HEK293T (cell line): ENCODE measurements at places on chromosomes 1 and 21.

GRCh38 chr1:94339206-94339927 lies 78.8 kb upstream of the ABCD3 start:
- no peak for DNase-seq

DNA sequence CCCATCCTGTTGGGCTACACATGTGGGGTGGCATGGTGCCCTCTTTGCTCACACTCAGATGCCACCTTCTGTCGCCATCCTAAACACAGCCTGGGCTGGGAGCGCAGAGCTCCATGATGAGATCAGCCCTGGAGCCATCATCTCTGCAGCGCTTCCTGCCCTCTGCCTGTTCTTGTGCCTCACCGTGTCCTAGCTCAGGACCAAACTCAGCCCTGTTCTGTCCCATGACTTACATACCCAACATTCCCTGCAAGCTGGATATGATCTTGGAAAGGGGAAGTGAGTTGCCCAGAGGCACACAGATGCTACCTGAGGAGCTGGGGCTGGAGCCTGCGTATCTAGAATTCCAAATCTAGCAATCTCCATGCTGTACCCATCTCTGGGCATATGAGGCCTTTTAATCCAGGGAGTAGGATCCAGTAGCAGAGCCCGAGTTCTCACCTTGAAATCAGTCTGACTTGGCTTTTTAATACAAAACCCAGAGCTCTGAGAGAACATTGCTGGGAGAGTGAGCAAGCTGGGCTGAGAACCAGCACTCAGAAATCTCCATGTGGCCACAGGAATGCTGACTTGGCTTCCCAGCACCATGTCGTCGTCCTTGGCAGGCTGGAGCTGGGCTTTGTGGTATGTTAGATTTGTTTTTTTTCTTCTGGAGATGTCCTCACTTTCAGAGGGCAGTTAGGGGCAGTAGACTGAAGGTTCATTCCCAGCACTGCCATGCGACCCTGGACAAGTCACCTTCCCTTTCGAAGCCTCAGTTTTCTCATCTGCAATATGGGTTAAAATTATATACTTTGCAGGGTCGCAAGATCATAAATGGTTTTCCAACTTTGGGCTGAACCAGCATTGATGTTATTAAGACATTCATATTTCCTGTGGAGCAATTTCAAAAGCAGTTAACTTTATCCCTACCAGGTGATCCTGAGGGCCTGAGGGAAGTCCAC lies 2.6 kb downstream of the ALPL start:
- DNase-seq = no peak

GRCh38 chr1:168420177-168420576 lies 123.6 kb downstream of the XCL2 start:
- no peak for DNase-seq

GRCh38 chr1:87197156-87197555 lies 131.5 kb upstream of the LMO4 start:
- no peak for DNase-seq

DNA sequence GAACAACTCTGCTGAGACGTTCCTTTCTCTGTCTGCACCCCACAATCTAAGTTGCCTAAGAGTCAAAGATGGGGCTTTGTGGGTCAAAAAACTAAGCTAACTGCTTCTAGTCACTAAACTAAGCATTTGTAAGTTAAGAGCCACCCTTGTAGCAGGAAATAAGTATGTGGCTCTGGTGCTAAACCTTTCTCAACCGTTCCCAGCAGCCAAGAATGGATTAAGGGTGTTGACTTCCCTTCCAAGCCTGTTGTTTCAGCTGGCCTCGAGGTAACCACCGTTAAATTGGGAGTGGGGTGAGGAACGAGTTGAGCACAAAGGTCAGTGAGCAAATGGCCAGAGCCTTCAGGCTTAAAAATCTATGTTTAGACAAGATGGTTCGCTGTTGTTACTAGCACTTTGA lies 169.1 kb downstream of the TRIM33 start:
- no peak for DNase-seq

GRCh38 chr1:177368255-177368654 lies 197.5 kb downstream of the BRINP2 start:
- no peak for DNase-seq

DNA sequence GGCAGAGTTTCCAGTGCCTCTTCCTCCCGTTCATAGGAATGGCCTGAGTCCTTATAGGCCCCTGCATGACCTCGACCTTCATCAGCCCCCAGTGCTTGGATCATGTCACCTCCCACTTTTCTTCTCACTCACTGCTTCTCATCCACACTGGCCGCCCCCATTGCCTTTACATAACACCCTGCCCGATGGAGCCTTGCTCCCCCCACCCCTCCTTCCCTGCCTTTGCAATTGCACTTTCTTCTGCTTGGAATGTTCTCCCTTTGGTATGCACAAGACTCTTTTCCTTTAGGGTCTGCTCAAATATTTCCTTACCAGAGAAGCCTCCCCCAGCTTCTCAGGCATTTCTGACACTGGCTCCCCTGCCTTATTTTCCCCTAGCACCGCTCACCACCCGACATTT lies 125.2 kb upstream of the KCNJ6 start:
- DNase-seq = no peak

- DNase-seq = no peak
These were observed 36.2 kb upstream of the EFCAB14 start for GRCh38 chr1:46755121-46755520.

DNA sequence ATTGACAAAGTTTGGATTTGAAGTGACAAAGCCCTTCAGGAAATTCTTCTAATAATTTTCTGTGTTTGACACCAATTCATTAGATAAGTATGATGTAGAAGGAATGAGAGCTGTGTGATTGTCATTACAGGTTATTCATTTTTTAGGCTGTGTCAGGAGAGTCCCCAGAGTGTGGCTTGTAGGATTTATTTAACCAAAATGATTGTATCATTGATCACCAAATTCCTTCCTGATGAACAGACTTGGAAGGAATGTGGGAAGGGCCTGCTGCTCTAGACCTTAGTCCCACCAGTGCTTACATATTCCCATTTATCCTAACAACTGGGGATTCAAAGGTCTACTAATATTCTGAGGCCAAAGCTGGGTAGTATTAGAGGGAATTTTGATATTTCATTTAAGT lies 383.3 kb upstream of the KAZN start:
- no peak for DNase-seq

DNA sequence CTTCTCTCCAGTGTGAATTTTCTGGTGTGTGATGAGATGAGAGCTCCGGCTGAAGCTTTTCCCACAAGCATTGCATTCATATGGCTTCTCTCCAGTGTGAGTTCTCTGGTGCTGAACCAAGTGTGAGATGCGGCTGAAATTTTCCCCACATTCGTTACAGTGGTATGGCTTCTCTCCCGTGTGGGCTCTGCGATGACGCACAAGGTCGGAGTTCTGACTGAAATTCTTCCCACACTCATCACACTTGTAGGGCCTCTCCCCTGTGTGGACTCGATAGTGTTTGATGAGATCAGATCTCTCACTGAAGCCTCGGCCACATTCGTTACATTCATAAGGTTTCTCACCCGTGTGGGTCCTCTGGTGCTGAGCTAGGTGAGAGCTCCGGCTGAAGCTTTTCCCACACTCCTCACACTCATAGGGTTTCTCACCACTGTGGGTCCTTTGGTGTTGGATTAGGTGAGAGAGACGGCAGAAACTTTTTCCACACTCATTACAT lies 7.4 kb downstream of the ZNF436 start:
- DNase-seq = no peak

DNA sequence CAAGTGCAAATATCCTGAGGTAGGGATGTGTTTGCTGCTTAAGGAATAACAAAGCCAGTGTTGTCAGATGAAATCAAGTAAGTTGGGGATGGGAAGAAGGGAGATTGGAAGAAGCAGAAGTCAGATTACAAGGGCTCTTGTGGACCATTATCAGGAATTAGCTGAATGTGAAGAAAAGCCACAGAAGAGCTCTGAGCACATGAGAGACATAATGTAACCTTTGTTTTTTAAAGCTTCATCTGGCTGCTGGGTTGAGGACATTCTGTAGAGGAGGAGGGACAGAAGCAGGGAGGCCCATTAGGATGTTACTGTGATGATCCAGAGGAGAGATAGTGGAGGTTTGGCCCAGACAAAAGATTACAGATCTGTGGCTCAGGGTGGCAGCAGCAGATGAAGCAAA lies 111.7 kb downstream of the DUSP10 start:
- DNase-seq = no peak

GRCh38 chr1:8396786-8397406 lies 79.0 kb downstream of the SLC45A1 start:
- no peak for DNase-seq

- DNase-seq = no peak
These were observed 370.2 kb upstream of the LYPLAL1 start for GRCh38 chr1:218803351-218803997.

DNA sequence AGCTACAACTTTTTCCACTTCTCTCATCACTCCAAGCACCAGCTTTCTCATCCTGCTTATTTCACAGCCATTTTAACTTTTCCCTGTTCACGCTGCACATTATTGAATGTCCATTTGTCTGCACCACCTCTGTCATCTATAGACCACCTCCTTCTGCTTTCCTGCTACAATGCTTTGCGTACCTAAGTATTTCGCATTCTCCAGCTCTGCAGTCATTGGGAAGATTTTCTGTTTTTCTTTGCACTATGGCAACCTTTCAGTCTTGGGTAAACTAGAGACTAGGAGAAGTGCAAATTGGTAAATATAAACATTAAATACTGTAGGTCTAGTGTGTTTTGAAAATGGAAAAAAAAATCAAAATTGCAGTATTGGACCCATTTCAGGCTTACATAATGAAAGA lies 835 bp downstream of the CCDC30 start:
- DNase-seq = no peak

DNA sequence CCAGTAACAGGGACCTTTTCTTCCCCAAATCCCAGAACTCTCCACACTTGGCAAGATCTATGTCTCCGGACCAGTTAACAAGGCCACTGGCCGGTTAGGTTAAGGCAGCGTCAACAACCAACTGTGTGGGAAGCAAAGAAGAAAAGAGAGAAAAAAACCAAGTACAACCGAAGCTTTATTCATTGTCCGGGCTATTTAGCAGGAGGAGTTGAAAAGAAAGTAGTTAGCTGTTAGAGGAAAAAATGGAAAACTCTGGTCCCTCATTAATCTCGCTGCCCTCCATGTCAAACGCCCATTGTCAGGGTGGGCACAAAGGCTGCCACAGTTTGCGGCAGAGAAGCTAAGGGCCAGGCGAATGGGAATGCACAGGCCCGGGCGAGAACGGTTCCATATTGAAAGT lies 49.3 kb upstream of the GRIK3 start:
- DNase-seq = no peak

DNA sequence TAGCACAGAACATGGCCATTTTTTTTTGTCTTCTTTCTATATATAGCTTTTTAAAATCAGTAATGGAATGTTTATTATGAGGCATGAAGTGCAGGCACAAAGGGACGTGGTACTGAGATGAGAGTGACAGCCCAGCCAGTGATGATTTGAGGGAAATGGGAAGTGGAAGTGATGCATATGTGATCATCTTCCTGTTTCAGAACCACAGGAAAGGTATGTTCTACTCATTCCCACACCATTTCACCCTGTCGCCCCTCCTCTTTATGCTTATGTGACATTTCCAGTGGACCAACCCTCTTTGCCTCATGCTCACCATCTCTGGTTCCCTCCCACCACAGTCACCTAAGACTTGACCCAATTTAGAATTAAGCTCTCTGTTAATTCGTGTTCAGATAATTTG lies 24.3 kb downstream of the PTGS2 start:
- no peak for DNase-seq

DNA sequence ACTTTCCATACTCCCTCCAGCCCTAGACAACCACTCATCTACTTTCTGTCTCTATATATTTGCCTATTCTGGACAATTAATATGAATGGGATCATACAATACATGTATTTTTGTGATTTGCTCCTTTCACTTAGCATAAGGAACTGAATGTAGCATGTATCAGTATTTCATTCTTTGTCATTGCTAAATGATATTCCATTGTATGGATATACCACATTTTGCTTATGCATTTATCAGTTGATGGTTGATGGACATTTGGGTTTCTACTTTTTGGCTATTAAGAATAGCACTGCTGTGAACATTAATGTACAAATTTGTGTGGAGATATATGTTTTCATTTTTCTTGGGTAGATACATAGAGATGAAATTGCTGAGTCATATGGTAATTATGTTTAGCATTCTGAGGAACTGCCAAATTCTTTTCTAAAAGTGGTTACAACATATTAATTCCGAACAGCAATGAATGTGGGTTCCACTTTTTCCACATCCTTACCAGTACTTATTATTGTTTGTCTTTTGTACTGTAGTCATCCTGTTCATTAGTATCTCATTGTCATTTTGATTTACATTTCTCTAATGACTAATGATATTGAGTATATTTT lies 121.0 kb downstream of the LRRC40 start:
- DNase-seq = no peak

DNA sequence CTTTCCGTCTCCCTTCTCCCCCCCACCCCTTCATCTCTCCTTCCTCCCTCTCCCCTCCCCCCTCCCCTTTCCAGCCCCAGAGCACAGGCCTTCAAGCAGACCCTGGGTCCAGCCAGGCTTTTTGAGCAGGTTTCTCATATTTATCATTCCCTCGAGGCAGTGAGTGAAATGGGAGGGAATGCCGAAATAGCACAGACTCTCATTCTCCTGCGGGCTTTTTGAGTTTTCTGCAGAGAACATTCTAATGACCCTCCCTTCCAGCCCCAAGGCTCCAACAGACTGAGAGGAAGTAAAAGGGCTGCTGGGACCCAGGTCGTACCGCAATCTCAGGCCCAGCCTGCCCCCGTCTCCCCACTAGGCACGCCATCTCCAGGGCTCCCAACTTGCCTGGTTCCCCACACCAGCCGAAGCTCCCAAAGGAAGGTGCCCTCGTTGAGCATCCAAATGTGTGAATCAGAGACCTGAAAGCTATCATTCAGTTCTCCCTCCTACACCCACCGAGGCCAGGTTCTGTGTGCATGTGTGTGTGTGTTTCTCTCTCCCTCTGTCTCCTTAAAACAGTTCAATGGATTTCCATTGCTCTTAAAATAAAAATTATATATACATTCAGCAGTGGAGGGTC lies 22.3 kb downstream of the ACTA1 start:
- DNase-seq = no peak

- no peak for DNase-seq
These were observed 504.9 kb downstream of the OMA1 start for GRCh38 chr1:58041621-58042020.

DNA sequence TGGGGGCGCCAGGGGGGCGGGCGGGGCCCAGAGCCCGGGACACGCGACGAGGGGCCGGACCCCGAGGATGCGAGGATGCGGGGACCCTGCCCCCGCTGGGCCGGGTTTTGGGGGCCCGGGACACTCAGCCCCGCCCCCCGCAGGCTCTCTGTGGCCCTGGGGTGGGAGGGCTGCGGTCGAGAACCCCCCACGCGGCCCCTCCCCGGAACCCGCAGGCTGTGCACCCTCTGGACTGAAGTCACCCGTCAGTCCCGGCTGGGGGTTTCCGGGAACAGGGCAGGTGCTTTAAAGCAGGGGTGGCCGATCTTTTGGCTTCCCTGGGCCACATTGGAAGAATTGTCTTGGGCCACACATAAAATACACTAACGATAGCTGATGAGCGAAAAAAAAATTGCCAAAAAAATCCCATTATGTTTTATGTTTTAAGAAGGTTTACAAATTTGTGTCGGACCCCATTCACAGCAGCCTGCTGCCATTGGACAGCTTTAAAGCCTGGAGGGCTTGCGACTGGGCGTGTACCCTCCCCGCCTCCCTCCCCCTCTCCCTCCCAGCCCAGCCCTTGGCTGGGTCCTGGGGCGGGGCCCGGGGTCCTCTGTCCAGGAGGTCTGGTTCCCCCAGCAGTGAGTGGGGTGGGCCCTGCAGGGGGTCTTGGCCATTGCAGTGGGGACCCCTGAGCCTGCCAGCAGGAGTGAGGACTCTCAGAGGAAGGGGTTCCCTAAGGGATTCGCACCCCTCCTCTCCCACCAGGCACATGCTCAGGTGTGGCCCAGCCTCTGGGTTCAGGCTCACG lies 21.6 kb upstream of the C1orf159 start:
- no peak for DNase-seq

- DNase-seq = no peak
These were observed 34.9 kb upstream of the NTNG1 start for GRCh38 chr1:107105914-107106313.
